ENCODE measurements at places on chromosomes 5 and 9. TPM values are rescaled to one million over a fixed set of nuclear protein-coding genes. Genes with fewer than 3 reads are reported as not detected.

Gene LHX6
- total RNA-seq: not detected

Gene CAMLG
- 61.3 TPM for total RNA-seq

Gene TNFSF8
- total RNA-seq: not detected

Gene CCDC152
- total RNA-seq: 0.09 TPM

Gene BAG1
- 23.3 TPM for total RNA-seq

Gene SEC16A
- total RNA-seq: 10.4 TPM

Gene AMBP
- 0.86 TPM for total RNA-seq

Gene TMC1
- under 0.01 TPM for total RNA-seq

Gene COL15A1
- 1.1 TPM for total RNA-seq

Gene HTR1A
- total RNA-seq: not detected

Gene IRX4
- not detected for total RNA-seq
